NCI-H2081 treated with DMSO at 0.1 percent for 48 hours (cell line): ENCODE measurements at places on chromosomes 3 and 15.

DNA sequence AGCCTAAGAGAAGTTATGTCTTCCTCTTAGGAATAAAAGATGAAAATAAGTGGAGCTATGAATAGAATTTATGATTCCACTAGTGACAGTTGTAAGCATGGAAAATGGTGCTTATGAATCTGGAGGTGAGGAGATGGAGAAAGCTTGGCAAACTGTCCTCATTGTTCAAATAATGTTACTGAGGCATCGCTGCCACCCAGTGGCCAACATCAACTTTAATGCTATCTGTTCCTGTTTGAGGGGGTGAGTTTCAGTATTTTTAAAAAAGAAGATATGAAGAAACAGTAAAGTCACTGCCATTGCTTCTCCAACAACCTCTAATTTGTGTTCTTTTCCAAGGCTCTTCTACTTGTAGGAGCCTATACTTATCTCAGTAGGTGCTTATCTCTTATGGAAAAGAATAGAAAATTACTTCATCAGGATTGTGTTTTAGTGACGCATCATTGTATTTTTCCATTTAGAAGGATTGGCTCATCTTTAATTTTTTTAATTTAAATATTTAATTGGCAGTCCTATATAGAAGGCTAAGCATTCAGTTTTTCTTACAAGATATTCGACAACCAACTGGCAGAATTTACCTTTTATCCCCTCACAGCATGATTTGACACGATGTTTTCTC is 260.4 kb upstream of the P2RY1 start:
- DNase-seq, result peak; percentile 60

GRCh38 chr3:150412561-150413231 is 4.6 kb downstream of the TSC22D2 start:
- no peak for DNase-seq

DNA sequence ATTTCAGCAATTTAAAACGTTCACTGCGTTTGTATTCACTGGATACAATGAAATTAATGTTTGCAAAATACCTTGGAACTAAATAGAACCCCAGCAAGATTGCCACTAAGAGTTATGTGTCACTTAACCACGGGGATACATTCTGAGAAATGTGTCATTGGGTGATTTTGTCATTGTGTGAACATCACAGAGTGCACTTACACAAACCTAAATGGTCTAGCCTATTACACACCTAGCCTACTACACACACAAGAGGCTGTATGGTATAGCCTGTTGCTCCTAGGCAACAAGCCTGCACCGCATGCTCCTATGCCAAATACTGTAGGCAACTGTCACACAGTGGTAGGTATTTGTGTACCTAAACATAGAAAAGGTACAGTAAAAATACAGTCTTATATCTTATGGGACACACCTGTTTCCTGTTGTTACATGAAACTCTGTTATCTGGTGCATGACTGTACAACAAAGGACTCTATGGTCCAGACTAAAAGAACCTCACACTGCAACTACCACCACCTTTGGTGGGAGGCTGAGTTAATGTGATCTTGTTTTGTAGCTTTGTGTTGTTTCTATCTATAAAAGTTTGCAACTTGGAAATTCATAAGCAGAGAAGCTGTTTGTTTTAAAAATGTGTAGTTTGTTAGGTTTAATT is 92.2 kb upstream of the NTRK3 start:
- DNase-seq, result no peak

DNA sequence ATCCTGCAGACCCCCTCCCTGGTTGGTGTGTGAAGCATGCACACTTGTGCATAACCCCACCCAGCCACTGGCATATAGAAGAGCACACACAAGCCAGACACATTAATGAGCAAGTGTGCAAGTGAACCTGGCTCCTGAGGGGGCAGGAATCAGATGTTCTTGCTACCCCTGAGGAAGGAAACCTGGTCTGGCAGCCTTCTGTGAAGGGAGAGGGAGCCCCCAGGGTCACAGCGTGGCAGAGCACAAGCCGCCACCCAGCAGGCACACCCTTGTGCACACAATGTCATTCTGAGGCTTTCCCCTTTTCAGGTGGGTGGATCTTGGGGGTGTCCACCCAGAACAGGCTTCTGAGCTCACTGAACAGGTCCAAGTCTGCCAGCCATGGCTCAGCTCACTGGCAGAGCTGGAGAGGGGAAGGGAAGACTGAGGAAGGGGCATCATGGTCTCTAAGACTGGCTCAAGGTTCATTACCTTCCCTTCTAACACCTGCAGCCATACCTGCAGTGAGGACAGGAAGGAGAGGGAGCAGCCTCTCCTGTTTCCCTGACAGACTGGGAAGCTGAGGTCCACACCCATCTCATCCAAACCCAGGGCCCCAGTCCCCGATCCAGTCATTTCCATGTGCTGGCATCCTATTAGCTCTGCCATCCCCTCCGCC is 31.6 kb upstream of the SEMA3F start:
- DNase-seq, result no peak

DNA sequence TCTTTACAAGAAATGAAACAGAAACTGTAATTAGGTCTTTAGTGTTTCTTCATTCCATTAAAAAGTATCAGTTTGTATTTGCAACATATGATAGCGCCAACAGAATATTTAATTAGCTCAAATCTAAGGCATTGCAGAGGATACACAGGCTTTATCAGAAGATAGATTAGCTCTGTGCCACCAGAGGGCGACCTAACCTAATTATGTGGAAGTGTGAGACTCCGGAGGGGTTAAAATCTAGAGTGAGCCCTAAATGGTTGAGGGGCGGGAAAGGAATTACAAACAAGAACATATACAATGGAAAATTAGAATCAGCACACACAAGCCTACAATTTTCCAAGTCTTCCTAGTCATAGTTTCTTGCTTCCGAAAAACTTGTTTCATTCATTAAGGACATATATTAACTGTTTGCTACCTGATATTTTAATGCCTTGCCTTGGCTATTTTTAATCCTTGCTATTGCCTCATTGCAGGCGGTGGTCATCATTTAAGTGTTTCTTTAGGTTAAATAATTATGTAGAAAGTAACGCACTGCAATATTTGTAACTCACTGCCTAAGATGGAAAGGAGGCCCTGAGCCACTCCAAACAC is 18.0 kb upstream of the RYR3 start:
- DNase-seq, result peak; percentile 46

DNA sequence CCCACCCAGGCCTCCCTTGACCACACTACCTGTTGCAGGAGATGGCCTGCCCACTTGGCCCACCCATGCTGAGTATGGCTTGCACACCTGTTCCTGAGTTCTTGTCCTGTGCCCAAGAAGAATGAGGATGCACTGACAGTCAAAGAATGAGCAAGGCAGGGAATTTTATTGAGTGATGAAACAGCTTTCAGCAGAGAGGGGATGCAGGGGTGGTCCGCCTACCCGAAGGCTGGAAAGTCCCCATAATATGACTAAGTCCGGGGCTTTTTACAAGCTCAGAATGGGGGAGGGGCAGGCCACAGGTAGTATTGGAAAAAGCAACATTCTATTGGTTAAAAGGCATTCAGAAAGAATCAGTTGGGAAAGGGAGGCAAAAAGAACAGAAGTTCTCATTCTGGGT is 29.9 kb upstream of the RNU6-1 start:
- no peak for DNase-seq

- no peak for DNase-seq
Observed at GRCh38 chr15:29665444-29666003, 156.7 kb downstream of the TJP1 start.
